ENCODE measurements at places on chromosomes 4 and X.

DNA sequence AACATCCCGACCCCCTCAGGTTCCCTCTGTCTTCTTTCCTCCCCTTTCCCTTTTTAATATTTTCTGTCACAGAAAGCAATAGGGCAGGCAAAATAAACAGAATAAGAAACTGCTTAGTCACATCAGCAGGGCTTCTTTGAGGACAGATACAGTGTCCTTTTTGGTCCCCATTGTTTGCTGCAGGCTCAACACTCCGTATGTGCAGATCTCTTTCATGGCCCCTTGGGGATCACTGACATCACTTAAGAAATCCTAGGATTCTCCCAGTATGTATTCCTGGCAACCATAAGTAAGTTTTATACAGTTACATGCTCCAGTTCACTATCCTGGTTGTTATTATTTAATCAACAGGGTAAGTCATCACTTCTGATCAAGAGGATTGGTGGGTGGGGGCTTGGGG is 448.0 kb downstream of the NKX6-1 start:
- H3K27me3 ChIP-seq, result no peaks in the 10 kb centered on the region
- H3K4me1 ChIP-seq, result no peaks in the 10 kb centered on the region
- no peak for DNase-seq
- no peak overlapping the region for H3K27ac ChIP-seq
- no peaks in the 10 kb centered on the region for H3K36me3 ChIP-seq

GRCh38 chr4:145808021-145808650 is 128.2 kb downstream of the C4orf51 start:
- H3K4me1 ChIP-seq, result no peaks in the 10 kb centered on the region
- DNase-seq, result peak; percentile 7
- H3K27me3 ChIP-seq, result no peaks in the 10 kb centered on the region
- H3K27ac ChIP-seq, result no peak overlapping the region
- no peak overlapping the region for H3K4me3 ChIP-seq

GRCh38 chr4:187270154-187270553 is 546.5 kb upstream of the FAT1 start:
- no peaks in the 10 kb centered on the region for H3K4me1 ChIP-seq
- no peak overlapping the region for H3K27ac ChIP-seq
- no peak overlapping the region for H3K4me3 ChIP-seq
- H3K36me3 ChIP-seq, result no peaks in the 10 kb centered on the region
- DNase-seq, result no peak
- no peaks in the 10 kb centered on the region for H3K27me3 ChIP-seq

DNA sequence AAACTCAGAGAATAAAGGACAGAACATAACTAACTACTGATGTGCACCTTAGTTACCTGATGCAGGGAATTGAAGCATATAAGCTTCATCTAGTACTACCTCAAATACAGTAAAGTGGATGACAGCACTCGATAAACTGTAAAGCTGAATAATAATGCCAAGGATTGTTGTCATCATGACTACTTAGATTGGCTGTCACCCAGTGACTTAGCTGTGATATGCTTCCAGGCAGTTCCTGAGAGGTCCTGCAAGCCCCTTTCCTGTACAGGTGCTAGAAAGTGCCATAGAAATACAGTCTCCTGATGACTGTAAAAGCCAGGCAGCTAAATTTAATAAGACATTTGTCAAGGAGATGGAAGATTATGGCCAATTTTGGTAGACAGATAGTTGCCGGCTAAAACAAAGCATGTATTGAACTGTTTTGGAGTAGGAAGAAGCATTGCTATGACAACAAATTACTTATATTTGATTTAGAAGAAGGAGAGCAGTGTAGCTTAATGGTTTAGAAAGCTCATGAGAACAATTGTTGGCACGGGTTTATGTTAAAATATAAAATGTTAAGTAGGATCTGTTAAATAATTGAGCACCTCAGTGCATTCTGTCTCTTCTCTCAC is 29.7 kb downstream of the TMEM164 start:
- H3K4me3 ChIP-seq, result no peak overlapping the region
- no peak overlapping the region for H3K27ac ChIP-seq
- H3K36me3 ChIP-seq, result no peaks in the 10 kb centered on the region
- no peak for DNase-seq
- no peaks in the 10 kb centered on the region for H3K27me3 ChIP-seq

DNA sequence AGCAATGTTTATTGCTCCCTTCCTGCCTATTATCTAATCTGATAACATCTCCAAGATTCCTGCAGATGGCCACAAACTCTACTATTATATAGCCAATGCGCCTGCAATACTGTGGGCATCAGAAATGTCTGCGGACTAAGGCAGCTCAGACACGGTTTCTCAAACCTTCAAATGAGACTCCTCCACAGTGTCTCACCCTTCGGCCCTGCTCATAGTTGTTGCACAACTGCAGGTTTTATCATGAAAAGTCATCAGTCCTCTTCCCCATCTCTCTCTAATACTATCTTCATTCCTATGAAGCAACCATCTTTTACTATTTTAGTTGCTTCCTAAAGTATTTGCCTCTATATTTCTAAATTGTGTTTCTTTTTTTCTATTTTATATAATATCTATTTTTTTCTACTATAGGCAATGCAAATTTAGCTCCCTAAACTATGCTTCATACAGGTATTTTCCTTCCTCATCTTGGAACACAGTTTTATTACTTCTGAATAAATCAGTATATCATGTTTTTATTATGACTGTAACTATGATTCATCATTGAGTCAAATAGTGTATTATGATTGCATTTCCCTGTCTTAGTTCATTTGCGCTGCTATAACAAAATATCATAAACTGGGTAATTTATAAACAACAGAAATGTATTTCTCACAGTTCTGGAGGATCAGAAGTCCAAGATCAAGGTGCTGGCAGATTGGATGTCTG is 129.7 kb upstream of the EDNRA start:
- no peak overlapping the region for H3K27ac ChIP-seq
- H3K27me3 ChIP-seq, result no peaks in the 10 kb centered on the region
- H3K36me3 ChIP-seq, result no peaks in the 10 kb centered on the region
- H3K4me1 ChIP-seq, result peaks cover 6% of the 10 kb centered on the region

GRCh38 chr4:168550064-168550766 is 53.4 kb downstream of the PALLD start:
- H3K36me3 ChIP-seq, result no peaks in the 10 kb centered on the region
- H3K4me1 ChIP-seq, result peaks cover 27% of the 10 kb centered on the region
- H3K27me3 ChIP-seq, result no peaks in the 10 kb centered on the region

DNA sequence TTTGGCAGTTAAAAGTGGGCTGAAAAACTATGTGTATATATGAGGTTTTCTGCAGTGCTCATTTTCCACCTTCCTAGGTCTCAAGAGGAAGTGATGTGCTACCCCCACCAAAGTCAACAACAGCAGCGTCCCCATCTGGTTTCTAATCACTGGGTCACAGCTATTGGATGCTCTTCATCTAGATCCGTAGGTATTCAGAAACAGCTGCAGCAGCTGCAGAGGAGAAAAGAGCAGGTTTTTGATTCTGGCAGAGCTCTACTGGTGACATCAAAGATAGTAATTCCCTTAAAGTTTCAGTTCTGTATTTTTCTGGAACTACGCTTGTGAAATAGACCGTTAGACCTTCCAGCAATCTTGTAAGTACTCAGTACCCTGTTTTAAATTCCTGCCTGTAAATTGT is 5.8 kb upstream of the GUCY2F start:
- no peak overlapping the region for H3K4me3 ChIP-seq
- H3K4me1 ChIP-seq, result no peaks in the 10 kb centered on the region
- no peaks in the 10 kb centered on the region for H3K27me3 ChIP-seq
- H3K27ac ChIP-seq, result no peak overlapping the region
- no peak for DNase-seq

GRCh38 chr4:7676398-7676922 is 241.7 kb upstream of the PSAPL1 start:
- DNase-seq, result no peak
- H3K4me1 ChIP-seq, result no peaks in the 10 kb centered on the region
- H3K27me3 ChIP-seq, result peaks cover 6% of the 10 kb centered on the region
- H3K36me3 ChIP-seq, result no peaks in the 10 kb centered on the region
- no peak overlapping the region for H3K27ac ChIP-seq

DNA sequence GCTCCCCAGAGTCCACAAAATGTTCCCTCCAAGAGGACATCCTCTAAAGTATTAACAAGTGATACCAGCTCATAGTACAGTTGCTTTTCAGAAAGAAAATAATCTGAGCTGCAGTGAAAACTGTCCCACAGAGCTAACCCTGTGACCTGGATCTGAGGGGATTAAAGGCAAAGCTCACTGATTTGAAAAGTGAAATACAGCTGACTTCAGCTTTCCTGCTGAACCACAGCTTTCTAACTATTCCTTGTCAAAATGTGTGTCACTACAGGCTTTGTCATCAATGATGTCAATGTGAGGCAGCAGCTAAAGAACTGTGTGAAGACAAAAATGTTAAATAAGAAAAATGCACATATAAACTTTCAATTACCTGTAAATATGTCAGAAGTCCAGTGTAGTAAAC is 36.9 kb downstream of the DCHS2 start:
- no peak overlapping the region for H3K4me3 ChIP-seq
- H3K4me1 ChIP-seq, result no peaks in the 10 kb centered on the region
- peak; percentile 1 for DNase-seq
- no peaks in the 10 kb centered on the region for H3K36me3 ChIP-seq
- no peaks in the 10 kb centered on the region for H3K27me3 ChIP-seq
- no peak overlapping the region for H3K27ac ChIP-seq

Measured in SJCRH30 (cell line).